CD4-positive, alpha-beta T cell (primary cell): ENCODE measurements at places on chromosomes 13 and 19. TPM values are rescaled to one million over a fixed set of nuclear protein-coding genes. Genes with fewer than 3 reads are reported as not detected.

- H3K27ac ChIP-seq: no peak overlapping the region
- H3K4me3 ChIP-seq: peak overlapping the region; percentile 73
- H3K27me3 ChIP-seq: no peaks in the 10 kb centered on the region
- peaks cover 11% of the 10 kb centered on the region for H3K36me3 ChIP-seq
- H3K4me1 ChIP-seq: peaks cover 65% of the 10 kb centered on the region
- no peak for DNase-seq
These were observed 545 bp downstream of the NACC1 start for GRCh38 chr19:13118424-13119193.

DNA sequence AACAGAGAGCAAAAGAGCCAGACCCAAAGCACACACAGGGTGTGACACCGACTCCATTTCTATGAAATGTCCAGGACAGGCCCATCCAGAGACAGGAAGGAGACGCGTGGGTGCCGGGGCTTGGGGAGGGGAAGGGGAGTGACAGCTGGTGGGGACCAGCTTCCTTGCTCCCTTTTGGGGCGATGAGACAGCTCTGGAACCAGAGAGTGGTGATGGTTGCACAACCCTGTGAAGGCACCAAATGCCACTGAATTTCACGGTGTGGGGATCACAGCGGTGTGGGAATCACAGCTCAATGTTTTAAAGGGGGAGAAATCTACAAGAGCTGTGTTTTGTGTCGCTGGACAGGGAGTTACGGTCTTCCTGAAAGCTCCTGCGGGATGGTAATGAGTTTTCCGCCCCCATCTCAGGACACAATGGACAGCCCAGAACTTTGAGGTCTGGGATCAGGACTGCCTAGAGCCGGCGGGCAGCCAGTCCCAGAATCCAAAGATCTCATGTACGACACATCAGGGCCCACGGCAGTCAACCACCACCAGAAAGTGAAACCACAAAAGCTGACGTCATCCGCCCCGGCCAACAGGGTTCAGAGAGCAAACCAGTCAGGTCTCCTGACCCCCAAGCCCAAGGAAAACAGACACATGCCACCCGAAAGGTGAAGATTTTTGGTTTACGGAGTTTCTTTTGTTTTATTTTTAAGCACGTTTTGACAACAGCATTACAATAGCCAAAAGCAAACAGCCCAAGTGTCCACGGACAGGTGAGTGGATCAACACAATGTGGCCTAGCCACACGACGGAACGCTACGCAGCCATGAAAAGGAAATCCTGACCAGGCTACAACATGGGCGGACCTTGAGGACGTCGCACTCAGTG is 7.3 kb downstream of the SGTA start:
- H3K4me1 ChIP-seq: peaks cover 38% of the 10 kb centered on the region
- H3K27ac ChIP-seq: peak overlapping the region; percentile 89
- H3K36me3 ChIP-seq: peaks cover 7% of the 10 kb centered on the region
- H3K27me3 ChIP-seq: no peaks in the 10 kb centered on the region
- peak; percentile 70 for DNase-seq

DNA sequence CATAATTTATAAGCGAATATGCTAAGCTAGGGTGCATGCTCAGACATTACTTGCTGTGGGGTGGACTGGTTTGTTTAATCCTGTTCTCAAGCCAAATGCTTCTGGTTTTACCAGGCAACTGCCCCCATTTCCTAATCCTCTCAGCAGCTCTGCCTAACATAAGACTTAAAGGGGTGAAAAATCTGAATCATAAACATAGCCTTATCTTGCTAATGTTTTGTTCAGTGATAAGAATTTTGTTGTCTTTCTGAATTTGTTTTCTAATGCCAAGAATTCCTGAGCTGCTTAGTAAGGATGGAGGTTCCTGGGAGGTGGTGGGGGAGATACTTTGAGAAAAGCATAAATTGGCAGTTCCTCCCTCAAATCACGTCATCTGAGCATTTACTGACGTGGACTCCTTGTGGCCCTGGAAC is 42.7 kb downstream of the ING1 start:
- H3K4me1 ChIP-seq: no peaks in the 10 kb centered on the region
- no peaks in the 10 kb centered on the region for H3K36me3 ChIP-seq
- no peak for DNase-seq
- H3K27ac ChIP-seq: no peak overlapping the region
- H3K27me3 ChIP-seq: peaks cover 4% of the 10 kb centered on the region

GRCh38 chr19:2716275-2716650 is 4.9 kb downstream of the DIRAS1 start:
- H3K4me1 ChIP-seq: peaks cover 8% of the 10 kb centered on the region
- H3K36me3 ChIP-seq: no peaks in the 10 kb centered on the region
- DNase-seq: no peak
- no peak overlapping the region for H3K4me3 ChIP-seq
- peaks cover 17% of the 10 kb centered on the region for H3K27me3 ChIP-seq
- H3K27ac ChIP-seq: no peak overlapping the region

DNA sequence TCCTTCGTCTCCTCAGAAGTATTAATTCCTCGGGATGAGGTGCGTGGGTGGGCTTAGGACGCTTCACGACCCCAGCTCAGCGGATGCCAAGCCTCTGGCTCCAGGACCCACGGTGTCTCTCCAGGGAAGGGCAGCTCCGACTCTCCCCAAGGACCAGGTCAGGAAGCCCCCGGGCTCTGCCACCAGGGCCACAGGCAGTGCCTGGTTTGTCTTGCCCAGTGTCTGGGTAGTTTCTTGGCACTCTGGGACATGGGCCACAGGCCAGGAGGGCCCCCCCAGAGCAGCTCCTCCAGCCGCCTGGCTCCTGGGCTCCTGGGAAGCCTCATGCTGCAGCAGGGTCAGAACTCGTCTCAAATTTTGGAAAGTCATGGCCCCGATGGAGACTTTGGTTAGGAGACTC is 2.5 kb downstream of the PROZ start:
- H3K4me1 ChIP-seq: peaks cover 21% of the 10 kb centered on the region
- no peak overlapping the region for H3K27ac ChIP-seq
- H3K4me3 ChIP-seq: no peak overlapping the region
- no peaks in the 10 kb centered on the region for H3K36me3 ChIP-seq

- no peak overlapping the region for H3K27ac ChIP-seq
- DNase-seq: no peak
These were observed 3.0 kb downstream of the WASF3 start for GRCh38 chr13:26560456-26560855.

GRCh38 chr13:112003396-112003795 is 63.6 kb upstream of the SOX1 start:
- H3K27me3 ChIP-seq: no peaks in the 10 kb centered on the region
- H3K27ac ChIP-seq: no peak overlapping the region
- DNase-seq: no peak
- H3K4me1 ChIP-seq: no peaks in the 10 kb centered on the region

- H3K27ac ChIP-seq: no peak overlapping the region
- no peaks in the 10 kb centered on the region for H3K36me3 ChIP-seq
- DNase-seq: no peak
- no peaks in the 10 kb centered on the region for H3K27me3 ChIP-seq
- no peak overlapping the region for H3K4me3 ChIP-seq
These were observed 532.7 kb upstream of the SPRY2 start for GRCh38 chr13:80873589-80873988.

DNA sequence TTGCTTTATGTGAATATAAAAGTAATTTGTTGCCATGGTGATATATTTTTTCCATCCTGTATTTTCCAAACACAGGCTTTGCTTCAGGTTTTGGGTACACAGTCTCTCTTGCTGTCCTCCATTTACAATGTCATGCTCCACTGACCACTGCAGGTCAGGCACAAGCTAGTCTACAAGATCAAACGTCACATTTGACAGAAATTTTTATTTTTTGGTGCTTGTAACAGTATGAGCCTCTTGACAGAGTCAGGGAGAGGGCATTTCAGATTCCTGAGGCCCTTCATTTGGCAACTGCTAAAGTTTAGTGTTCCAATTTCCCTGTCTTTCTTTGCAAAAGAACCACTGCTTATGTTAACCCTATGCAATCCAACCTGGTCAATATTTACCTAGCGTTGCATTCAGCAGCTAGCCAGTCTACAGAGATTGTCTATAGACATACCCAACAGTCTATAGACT is 175.0 kb downstream of the RFC3 start:
- H3K4me1 ChIP-seq: no peaks in the 10 kb centered on the region
- no peaks in the 10 kb centered on the region for H3K27me3 ChIP-seq
- no peaks in the 10 kb centered on the region for H3K36me3 ChIP-seq

- no peak overlapping the region for H3K4me3 ChIP-seq
- peaks cover 8% of the 10 kb centered on the region for H3K27me3 ChIP-seq
- H3K27ac ChIP-seq: no peak overlapping the region
- H3K4me1 ChIP-seq: no peaks in the 10 kb centered on the region
These were observed 109.9 kb downstream of the RBM26 start for GRCh38 chr13:79295906-79296706.

- H3K4me1 ChIP-seq: no peaks in the 10 kb centered on the region
- no peaks in the 10 kb centered on the region for H3K36me3 ChIP-seq
- peaks cover 6% of the 10 kb centered on the region for H3K27me3 ChIP-seq
- no peak overlapping the region for H3K27ac ChIP-seq
These were observed 41.6 kb upstream of the C13orf42 start for GRCh38 chr13:51152701-51153100.

DNA sequence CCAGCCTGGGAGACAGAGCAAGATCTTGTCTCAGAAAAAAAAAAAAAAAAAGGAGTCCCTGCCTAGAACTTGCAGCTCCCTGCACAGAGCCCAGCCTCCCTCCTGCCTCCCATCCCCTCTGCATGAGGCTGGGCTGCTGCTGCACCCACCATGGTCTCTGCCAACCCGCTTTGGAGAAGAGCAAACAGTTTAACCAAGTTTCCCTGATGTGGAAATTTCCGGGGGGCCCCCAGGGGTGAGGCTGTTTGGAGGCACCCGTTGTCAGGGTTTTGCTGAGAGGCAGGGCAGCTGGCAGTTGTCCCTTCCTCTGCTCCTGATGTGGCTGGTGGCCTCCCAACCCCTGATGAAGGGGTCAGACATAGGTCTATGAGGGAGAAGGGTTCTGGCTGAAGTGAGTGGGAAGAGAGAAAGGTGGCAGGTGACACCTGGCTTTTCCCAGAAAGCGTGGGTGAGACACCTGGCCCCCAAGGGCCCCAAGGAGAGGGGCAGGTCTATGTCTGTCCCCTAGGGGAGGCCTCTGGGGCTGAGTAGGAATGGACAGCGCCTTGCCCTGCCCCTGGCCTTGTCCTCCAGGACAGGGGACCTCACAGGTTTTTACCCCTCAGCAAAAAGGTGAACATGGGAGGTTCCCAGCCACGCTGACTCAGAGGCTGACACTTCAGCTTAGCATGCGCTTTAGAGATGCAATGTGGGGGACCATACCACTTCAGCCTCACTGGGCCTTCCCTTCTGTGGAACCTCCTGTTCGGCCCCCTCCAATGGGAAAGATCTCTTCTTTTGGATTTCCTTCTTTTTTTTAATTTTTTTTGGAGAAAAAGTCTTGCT is 5.5 kb downstream of the LRP3 start:
- peaks cover 6% of the 10 kb centered on the region for H3K4me1 ChIP-seq
- peaks cover 10% of the 10 kb centered on the region for H3K27me3 ChIP-seq
- no peak for DNase-seq

DNA sequence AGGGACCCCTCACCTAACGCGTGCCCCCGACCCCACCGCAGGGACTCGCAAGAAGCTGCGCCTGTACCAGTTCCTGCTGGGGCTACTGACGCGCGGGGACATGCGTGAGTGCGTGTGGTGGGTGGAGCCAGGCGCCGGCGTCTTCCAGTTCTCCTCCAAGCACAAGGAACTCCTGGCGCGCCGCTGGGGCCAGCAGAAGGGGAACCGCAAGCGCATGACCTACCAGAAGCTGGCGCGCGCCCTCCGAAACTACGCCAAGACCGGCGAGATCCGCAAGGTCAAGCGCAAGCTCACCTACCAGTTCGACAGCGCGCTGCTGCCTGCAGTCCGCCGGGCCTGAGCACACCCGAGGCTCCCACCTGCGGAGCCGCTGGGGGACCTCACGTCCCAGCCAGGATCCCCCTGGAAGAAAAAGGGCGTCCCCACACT is 4.7 kb upstream of the MYBPC2 start:
- H3K36me3 ChIP-seq: no peaks in the 10 kb centered on the region
- peak; percentile 20 for DNase-seq
- H3K4me3 ChIP-seq: peak overlapping the region; percentile 37
- H3K4me1 ChIP-seq: peaks cover 28% of the 10 kb centered on the region
- peaks cover 6% of the 10 kb centered on the region for H3K27me3 ChIP-seq
- no peak overlapping the region for H3K27ac ChIP-seq

- H3K4me1 ChIP-seq: no peaks in the 10 kb centered on the region
- no peak overlapping the region for H3K4me3 ChIP-seq
- no peak overlapping the region for H3K27ac ChIP-seq
- peaks cover 72% of the 10 kb centered on the region for H3K36me3 ChIP-seq
- no peaks in the 10 kb centered on the region for H3K27me3 ChIP-seq
- no peak for DNase-seq
These were observed 17.2 kb upstream of the TIMM50 start for GRCh38 chr19:39463403-39463802.

GRCh38 chr19:45524575-45525129 is 17.4 kb downstream of the VASP start:
- no peak overlapping the region for H3K27ac ChIP-seq
- H3K27me3 ChIP-seq: no peaks in the 10 kb centered on the region
- peaks cover 60% of the 10 kb centered on the region for H3K36me3 ChIP-seq
- no peak for DNase-seq
- H3K4me3 ChIP-seq: no peak overlapping the region

DNA sequence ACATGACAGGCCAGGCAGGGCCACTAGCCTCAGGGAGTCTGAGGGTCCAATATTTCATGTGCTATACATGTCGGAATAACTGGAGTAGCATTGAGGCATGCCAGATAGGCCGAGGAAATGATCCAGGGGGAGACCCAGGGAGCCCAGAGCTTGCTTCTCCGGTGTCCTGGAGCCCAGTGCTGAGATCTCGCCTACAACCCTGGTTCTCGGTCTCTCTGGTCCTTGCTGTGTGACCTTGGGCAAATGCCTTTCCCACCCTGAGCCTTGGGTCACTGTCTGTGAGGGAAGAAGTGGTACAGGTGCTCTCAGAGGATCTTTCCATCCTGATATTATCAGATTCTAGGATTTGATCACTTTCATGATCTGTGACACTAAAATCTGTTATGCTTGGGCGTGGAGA is 11.3 kb downstream of the CBLC start:
- no peaks in the 10 kb centered on the region for H3K27me3 ChIP-seq
- DNase-seq: no peak
- H3K4me1 ChIP-seq: peaks cover 7% of the 10 kb centered on the region
- H3K27ac ChIP-seq: no peak overlapping the region
- H3K36me3 ChIP-seq: no peaks in the 10 kb centered on the region

- peak within 1 kb of the TSS; percentile 85 for H3K27ac ChIP-seq
- H3K36me3 ChIP-seq: peaks cover 28% of the 10 kb centered on the region
- peak; percentile 95 for DNase-seq
- peaks cover 28% of the 10 kb centered on the region for H3K4me1 ChIP-seq
These were observed at the start of gene FKBP8 for GRCh38 chr19:18542941-18543813. FKBP8 (minus strand) TSS chr19:18543573; CDS start chr19:18541970, 1,603 bp downstream.

GRCh38 chr19:10935371-10936059 is 6.9 kb downstream of the TIMM29 start:
- H3K36me3 ChIP-seq: peaks cover 9% of the 10 kb centered on the region
- H3K27ac ChIP-seq: no peak overlapping the region
- no peak for DNase-seq
- H3K4me3 ChIP-seq: no peak overlapping the region
- H3K27me3 ChIP-seq: no peaks in the 10 kb centered on the region
- peaks cover 11% of the 10 kb centered on the region for H3K4me1 ChIP-seq

GRCh38 chr19:41220811-41221210 is 1.8 kb downstream of the AXL start:
- H3K4me1 ChIP-seq: peaks cover 6% of the 10 kb centered on the region
- H3K4me3 ChIP-seq: no peak overlapping the region
- no peak overlapping the region for H3K27ac ChIP-seq

S1PR5 gene
- total RNA-seq: 0.55 TPM

SIGLECL1 gene
- total RNA-seq: not detected

EPSTI1 gene
- 24.5 TPM for total RNA-seq

HNRNPA1L2 gene
- 15.5 TPM for total RNA-seq

CNFN gene
- not detected for total RNA-seq

CLEC17A gene
- total RNA-seq: not detected

ERICH6B gene
- not detected for total RNA-seq

URAD gene
- total RNA-seq: not detected

KIR2DL1 gene
- not detected for total RNA-seq
